Thoracic aorta (tissue), 2 donors: ENCODE measurements at places on chromosomes 4 and X. TPM values are rescaled to one million over a fixed set of nuclear protein-coding genes. Genes with fewer than 3 reads are reported as not detected.

WAS gene
- 9.1 TPM for total RNA-seq

RBMXL3 gene
- total RNA-seq: not detected

ATP1B4 gene
- not detected for total RNA-seq

MGAT4D gene
- total RNA-seq: not detected

SLC49A3 gene
- 9.1 TPM for total RNA-seq

SPARCL1 gene
- total RNA-seq: 1,225 TPM

GRCh38 chrX:130848763-130849162, 54.2 kb downstream of the ENOX2 start:
- H3K4me3 ChIP-seq: no peak overlapping the region
- no peaks in the 10 kb centered on the region for H3K36me3 ChIP-seq
- H3K27me3 ChIP-seq: no peaks in the 10 kb centered on the region
- no peak for DNase-seq
- H3K27ac ChIP-seq: no peak overlapping the region

- H3K36me3 ChIP-seq: no peaks in the 10 kb centered on the region
- no peak for DNase-seq
- H3K4me3 ChIP-seq: no peak overlapping the region
- H3K27me3 ChIP-seq: no peaks in the 10 kb centered on the region
- no peak overlapping the region for H3K27ac ChIP-seq
- no peaks in the 10 kb centered on the region for H3K4me1 ChIP-seq
These were observed 150.9 kb downstream of the HS6ST2 start for GRCh38 chrX:132807411-132808030.

DNA sequence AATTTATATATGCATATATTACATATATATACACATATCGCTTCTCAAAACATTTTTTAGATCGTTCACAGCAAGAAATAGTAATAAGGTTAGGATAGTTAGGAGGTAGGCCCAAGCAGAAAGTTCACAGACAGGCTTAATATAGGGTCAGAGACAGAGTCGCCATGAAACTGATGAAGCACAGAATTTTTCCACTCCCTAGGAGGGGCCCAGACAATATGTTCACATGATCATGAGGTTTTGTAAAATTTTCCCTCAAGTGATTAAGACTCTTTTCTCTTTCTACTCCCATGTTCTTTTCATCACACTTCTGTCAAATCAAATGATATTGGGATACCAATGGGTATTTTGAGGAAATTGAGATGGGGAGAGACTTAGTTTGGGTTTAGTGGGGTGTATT, 5.2 kb upstream of the ENAM start:
- no peak overlapping the region for H3K27ac ChIP-seq
- no peaks in the 10 kb centered on the region for H3K36me3 ChIP-seq
- no peaks in the 10 kb centered on the region for H3K4me1 ChIP-seq
- no peak for DNase-seq
- no peaks in the 10 kb centered on the region for H3K27me3 ChIP-seq
- H3K4me3 ChIP-seq: no peak overlapping the region

- no peaks in the 10 kb centered on the region for H3K27me3 ChIP-seq
- H3K4me1 ChIP-seq: no peaks in the 10 kb centered on the region
- peak within 1 kb of the TSS; percentile 18 for H3K27ac ChIP-seq
- H3K4me3 ChIP-seq: peak within 1 kb of the TSS; percentile 89
- no peak for DNase-seq
- no peaks in the 10 kb centered on the region for H3K36me3 ChIP-seq
These were observed at the start of gene CCDC158 for GRCh38 chr4:76420762-76421581. Gene CCDC158 (minus strand): TSS chr4:76421141. CDS start chr4:76403207, 17,934 bp downstream.

GRCh38 chr4:105306158-105306781, 159.6 kb downstream of the TET2 start:
- no peak overlapping the region for H3K27ac ChIP-seq
- no peaks in the 10 kb centered on the region for H3K27me3 ChIP-seq
- no peaks in the 10 kb centered on the region for H3K4me1 ChIP-seq
- H3K36me3 ChIP-seq: no peaks in the 10 kb centered on the region
- no peak for DNase-seq

DNA sequence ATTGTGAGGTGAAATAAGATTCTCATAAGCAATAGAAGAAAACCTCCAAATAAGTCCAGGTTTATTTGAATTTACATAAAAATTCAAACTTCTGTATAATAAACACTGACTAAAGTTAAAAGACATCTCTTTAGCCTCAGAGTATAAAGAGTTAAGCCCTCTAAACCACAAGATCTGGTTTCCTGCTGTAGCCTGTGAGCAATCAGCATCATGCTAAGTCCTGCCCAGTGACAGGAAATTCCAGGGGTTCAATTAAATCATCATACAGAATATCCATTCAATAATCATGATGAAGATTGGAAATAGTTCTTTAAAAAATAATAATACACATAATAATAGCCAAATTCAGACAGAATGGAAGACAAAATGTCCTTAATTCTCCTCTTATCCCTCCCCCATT, 139.2 kb upstream of the DGKK start:
- no peak overlapping the region for H3K27ac ChIP-seq
- no peaks in the 10 kb centered on the region for H3K4me1 ChIP-seq
- H3K4me3 ChIP-seq: no peak overlapping the region
- DNase-seq: no peak
- no peaks in the 10 kb centered on the region for H3K27me3 ChIP-seq
- no peaks in the 10 kb centered on the region for H3K36me3 ChIP-seq

DNA sequence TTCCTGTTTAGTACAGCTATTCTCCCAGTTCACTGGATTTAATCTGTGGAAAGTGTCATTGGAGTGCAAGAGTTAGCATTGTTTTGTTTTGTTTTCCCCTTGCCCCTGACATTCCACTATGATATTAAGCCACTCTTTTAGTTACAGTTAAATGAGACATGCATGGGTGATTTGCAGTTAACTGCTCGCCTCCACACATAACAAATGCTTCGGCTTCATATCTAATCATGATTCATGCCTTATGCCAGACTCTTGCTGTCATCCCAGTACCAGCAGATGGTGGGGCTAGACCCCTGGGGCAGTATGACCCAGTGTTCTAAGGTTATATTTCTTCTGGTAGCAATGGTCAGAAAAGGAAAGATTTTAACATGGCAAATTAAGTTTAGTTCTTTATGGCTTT, 80.1 kb downstream of the RAP1GDS1 start:
- no peak overlapping the region for H3K27ac ChIP-seq
- no peak overlapping the region for H3K4me3 ChIP-seq
- H3K36me3 ChIP-seq: peaks cover 5% of the 10 kb centered on the region

- no peak overlapping the region for H3K4me3 ChIP-seq
- H3K27ac ChIP-seq: no peak overlapping the region
- no peaks in the 10 kb centered on the region for H3K4me1 ChIP-seq
- no peak for DNase-seq
- peaks cover 30% of the 10 kb centered on the region for H3K36me3 ChIP-seq
These were observed 188.4 kb downstream of the WDFY3 start for GRCh38 chr4:84778041-84778440.

- H3K36me3 ChIP-seq: no peaks in the 10 kb centered on the region
- no peak overlapping the region for H3K4me3 ChIP-seq
- no peak overlapping the region for H3K27ac ChIP-seq
- H3K27me3 ChIP-seq: no peaks in the 10 kb centered on the region
- DNase-seq: no peak
These were observed 18.8 kb upstream of the AREG start for GRCh38 chr4:74426101-74426500.

DNA sequence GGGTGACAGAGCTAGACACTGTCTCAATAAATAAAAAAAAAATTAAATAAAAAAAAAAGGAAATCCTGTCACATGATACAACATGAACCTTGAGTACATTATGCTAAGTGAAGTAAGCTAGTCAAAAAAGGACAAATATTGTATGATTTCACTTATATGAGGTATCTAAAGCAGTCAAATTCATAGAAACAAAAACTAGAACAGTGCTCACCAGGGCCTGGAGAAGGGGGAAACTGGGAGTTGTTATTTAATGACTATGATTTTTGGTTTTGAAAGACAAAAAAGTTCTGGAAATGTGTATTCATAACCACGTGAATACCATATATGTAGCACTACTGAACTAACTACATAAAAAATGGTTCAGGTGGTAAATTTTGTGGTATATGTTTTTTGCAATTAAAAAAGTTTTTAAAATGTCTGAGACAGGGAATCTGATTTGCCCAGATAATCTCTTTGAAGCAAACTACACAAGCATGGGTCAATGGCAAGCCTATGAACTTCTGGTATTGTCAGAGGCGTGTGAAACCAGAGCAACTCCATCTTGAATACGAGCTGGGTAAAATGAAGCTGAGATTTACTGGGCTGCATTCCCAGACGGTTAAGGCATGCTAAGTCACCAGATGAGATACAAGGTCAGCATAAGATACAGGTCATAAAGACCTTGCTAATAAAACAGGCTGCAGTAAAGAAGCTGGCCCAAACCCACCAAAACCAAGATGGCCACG, 42.3 kb downstream of the ANAPC10 start:
- no peaks in the 10 kb centered on the region for H3K36me3 ChIP-seq
- no peak overlapping the region for H3K27ac ChIP-seq
- DNase-seq: no peak
- H3K27me3 ChIP-seq: no peaks in the 10 kb centered on the region
